ENCODE measurements at places on chromosomes 5 and 9.

- no peak for DNase-seq
Measured at GRCh38 chr9:27078685-27079084, 30.3 kb upstream of the TEK start.

GRCh38 chr5:87243161-87243844 is 24.4 kb upstream of the RASA1 start:
- peak; percentile 17 for DNase-seq

GRCh38 chr9:111399772-111400563 is 69.9 kb upstream of the OR2K2 start:
- no peak for DNase-seq

DNA sequence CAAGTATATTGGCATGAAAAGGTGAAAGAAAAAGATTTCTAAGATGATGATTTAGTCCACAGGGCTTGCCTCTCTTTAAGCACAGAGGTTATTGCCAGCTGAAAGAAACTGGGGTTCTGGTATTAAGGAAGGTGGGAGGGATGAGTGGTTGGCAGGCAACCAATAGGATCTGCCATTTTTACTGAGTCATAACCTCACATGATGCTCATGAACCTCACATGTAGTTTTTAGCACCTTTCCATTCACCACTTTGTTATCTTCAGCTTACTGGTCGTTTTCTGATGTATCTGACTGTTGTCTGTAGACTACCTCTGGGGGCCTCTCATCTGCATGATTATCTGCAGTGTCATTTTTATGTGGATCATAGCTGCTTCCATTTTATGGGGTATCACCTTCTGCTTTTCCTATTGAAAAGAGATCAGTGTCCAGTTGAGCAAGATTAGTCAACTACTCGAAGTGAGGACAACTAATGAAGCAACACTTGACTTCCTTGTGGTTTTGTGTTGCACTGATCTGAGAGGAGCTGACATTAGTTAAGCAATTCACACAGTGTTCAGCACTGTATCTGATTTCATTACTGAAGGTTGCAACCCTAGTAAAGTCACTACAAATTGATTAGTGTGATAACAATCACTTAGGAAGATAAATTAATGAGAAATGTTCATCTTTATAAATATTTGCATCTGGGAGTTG is 186.3 kb downstream of the SGCD start:
- DNase-seq: no peak

DNA sequence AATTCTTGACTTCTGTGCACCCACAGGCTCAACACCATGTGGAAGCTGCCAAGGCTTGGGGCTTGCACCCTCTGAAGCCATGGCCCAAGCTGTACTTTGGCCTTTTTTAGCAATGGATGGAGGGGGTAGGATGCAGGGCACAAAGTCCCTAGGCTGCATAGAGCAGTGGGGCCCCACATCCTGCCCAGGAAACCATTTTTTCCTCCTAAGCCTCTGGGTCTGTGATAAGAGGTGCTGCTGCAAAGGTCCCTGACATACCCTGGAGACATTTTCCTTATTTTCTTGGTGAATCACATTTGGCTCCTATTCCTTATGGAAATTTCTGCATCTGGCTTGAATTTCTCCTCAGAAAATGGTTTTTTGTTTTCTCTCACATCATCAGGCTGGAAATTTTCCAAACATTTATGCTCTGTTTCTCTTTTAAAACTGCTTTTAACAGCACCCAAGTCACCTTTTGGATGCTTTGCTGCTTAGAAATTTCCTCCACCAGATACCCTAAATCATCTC is 482.7 kb upstream of the TLE4 start:
- no peak for DNase-seq

- peak; percentile 54 for DNase-seq
Measured at GRCh38 chr5:52948418-52949076, 40.6 kb upstream of the ITGA2 start.

- DNase-seq: no peak
Measured at GRCh38 chr9:2155966-2156365, 140.8 kb downstream of the SMARCA2 start.

DNA sequence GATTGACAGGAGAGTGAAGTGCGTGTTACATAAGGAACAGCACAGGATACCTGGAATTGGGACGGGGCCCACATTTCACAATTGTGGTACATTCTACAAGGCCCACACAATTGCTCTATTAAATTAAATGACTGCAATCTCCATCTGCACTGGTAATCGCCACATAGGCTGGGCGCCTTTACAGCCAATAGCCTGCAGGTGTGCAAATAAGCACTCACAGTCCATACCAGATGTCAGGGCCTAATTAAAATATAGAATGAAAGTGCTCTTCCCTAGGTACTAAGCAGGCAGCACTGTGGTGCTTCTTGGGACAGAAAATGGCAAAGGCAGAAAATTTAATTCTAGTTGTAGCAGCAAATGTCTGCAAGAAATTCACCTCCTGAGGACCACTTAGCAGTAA is 82.7 kb downstream of the ATP10B start:
- DNase-seq: no peak

DNA sequence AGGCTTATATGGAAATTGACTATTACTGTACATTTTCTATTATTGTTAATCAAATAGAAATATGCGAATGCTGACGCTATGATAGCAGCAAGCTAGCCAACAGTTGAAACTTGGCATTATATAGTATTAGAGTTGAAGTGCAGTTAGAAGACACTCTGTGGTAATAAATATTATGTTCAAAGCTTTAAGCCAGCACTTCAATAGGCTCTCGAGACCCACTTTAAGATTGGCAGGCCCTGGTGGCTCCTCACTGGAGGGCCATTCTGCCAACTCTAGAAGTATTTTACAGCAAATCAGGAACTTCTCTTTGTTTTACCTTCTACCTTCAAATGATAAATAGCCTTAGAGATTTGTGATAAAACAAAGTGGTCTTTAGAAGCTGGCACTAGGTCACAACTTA is 2029.0 kb upstream of the WWC1 start:
- DNase-seq: no peak

Data from fibroblast of skin of left biceps (primary cell).